ENCODE measurements at places on chromosomes 4 and X.

DNA sequence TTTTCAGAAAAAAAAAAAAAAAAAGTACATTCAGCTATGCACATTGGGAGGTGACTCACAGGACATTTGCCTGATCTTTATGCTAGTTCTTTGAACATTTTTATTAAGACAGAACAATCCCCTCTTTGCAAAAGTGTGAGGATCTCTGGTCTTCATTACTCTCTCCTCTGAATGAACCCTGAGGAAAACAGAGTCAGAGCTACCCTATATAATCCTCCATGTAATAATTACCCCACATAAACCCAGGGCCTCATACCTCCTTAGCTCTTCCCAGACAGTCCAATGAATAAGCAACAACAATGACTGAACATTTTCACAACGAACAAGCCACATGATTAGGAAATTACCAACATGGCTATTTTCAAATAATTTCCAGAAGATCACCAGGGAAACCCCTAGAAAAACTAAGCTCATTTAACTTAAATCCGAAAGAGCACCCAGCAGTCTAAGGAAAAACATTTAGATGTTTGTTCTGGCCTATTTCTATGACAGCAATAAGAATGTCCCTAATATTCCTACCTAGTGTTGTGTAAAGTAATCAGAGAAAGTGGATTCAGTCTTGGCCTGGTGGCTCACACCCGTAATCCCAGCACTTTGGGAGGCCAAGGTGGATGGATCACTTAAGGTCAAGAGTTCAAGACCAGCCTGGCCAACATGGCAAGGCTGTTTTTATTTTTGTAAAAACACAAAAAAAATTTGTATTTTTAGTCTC is 37.8 kb downstream of the TBC1D9 start:
- no peaks in the 10 kb centered on the region for H3K36me3 ChIP-seq
- no peak overlapping the region for H3K4me3 ChIP-seq
- no peaks in the 10 kb centered on the region for H3K27me3 ChIP-seq
- DNase-seq, result no peak

DNA sequence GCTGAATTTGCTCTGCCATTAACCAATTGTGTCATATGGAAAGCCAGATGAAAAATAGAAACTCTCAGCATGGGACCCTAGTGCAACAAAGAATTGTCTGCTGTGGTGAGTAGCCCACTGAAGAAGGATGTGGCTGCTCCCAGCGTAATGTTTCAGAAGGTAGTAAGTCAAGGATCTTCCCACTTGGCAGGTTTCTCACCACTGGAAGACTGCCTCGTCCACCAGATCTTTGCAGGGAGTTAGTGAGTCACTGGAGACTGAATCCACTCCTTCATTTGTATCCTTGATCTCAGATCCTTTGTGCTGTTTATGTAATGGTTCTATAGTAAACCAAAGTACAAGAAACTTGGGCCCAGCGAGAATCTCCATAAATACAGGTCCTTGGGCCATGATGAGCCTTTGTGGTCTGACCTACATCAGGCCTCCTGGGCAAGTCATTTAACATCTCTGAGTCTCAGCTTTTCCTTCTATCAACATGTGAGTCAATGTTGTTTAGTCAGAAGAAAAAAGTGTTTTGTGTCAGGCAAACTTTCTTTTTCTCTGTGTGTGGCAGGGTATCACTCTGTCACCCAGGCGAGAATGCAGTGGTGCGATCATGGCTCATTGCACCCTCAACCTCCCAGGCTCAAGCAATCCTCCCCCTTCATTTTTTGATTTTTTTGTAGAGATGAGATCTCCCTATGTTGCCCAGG is 78.0 kb upstream of the CCDC160 start:
- no peaks in the 10 kb centered on the region for H3K4me1 ChIP-seq
- no peak overlapping the region for H3K4me3 ChIP-seq
- H3K27me3 ChIP-seq, result no peaks in the 10 kb centered on the region
- H3K36me3 ChIP-seq, result no peaks in the 10 kb centered on the region
- no peak overlapping the region for H3K27ac ChIP-seq

DNA sequence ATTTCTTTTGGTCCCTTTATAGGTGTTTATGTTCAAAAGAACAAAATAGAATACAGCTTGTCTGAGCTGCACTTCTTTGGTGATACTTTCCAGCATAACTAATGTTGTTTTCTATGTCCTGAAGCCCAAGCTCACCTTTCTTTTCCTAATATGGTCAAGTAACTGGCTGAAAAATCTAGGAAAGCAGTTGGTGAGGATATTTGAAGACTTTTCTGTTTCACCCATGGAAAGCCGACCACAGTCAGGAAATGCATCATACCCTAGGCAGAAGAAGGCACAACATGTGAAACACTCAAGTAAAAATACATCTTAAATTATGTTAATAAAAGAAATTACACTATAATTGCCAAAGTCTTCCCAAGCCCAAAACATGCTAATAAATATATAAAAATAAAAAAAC is 337.0 kb downstream of the PDGFC start:
- H3K4me3 ChIP-seq, result no peak overlapping the region
- H3K27ac ChIP-seq, result no peak overlapping the region
- H3K4me1 ChIP-seq, result no peaks in the 10 kb centered on the region
- H3K27me3 ChIP-seq, result no peaks in the 10 kb centered on the region
- no peaks in the 10 kb centered on the region for H3K36me3 ChIP-seq

GRCh38 chrX:138711399-138712347 is at the start of gene FGF13:
Gene FGF13 (minus strand): TSS chrX:138711717. CDS start chrX:138711003, 714 bp downstream.
- no peak within 1 kb of the TSS for H3K4me3 ChIP-seq
- H3K27ac ChIP-seq, result no peak within 1 kb of the TSS
- H3K36me3 ChIP-seq, result 0 out of 3 replicates have a peak, but pooled peaks cover 10% of the 10 kb centered on the region

- no peaks in the 10 kb centered on the region for H3K36me3 ChIP-seq
- no peaks in the 10 kb centered on the region for H3K27me3 ChIP-seq
- H3K4me3 ChIP-seq, result no peak overlapping the region
- DNase-seq, result no peak
These were observed 31.2 kb downstream of the PDE5A start for GRCh38 chr4:119597377-119597776.

- no peak overlapping the region for H3K27ac ChIP-seq
- no peaks in the 10 kb centered on the region for H3K36me3 ChIP-seq
- DNase-seq, result no peak
- H3K27me3 ChIP-seq, result peaks cover 6% of the 10 kb centered on the region
These were observed 82.7 kb downstream of the SORCS2 start for GRCh38 chr4:7275067-7275466.

- no peak for DNase-seq
- H3K36me3 ChIP-seq, result no peaks in the 10 kb centered on the region
- no peak overlapping the region for H3K4me3 ChIP-seq
- H3K4me1 ChIP-seq, result no peaks in the 10 kb centered on the region
These were observed 8.6 kb upstream of the ZXDA start for GRCh38 chrX:57918750-57919436.

DNA sequence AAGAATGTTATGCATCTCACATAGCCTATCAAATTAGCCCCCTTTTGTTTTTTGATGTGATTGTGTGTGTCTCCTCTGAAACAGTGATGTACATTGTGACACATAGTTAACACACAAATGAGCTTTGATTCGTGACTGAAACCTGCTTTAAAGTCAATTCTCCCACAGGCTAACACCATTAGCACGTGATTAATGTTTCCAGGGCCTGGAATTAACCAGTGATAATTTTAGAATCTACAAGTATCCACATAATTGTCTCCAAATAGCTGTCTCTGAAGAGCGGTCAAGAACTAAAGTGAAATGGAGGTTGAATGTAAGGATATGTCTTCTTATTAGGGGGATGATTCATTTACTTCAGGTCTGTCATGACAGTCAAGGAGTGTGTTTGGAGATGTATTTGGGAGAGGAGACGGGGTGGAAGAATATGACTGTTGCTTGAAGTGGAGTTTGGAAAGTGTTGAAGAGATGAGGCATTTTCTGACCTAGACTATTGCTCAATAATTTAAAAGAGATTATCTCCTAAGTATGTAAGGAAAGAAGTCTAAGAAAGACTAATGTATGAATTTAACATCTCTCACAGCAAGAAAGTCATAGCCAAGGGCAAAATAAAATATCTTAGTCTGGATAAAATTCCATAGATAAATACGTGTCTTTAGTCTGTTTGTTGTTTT is 13.7 kb upstream of the RASGEF1B start:
- DNase-seq, result no peak
- no peaks in the 10 kb centered on the region for H3K27me3 ChIP-seq
- no peak overlapping the region for H3K27ac ChIP-seq

DNA sequence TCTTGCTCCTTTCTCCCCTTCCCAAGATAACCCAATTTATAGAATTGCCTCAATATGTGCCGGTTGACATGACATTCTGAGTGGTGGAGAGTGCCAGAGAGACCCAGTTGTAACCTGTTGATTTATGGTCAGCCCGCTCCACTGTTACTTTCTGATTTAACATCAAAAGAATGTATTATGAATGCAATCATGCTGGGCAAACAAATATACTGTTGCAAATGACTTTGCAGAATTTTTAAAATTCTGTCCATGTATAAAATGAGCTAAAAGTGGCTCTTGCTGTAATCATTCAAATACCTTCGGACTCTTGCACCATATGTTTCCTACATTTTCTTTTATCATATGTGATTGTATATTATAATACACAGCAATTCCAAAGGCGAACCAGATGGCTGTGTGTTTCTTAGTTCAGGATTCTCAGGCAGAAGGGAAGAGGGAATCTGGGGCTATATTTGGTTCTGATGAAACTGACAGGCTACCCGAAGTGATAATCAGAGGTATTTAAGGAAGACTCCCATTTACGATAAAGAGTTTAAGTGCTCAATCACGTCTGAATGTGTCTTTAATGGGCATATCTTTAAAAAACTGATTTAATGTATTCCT is 131.7 kb downstream of the CLCN4 start:
- H3K4me1 ChIP-seq, result no peaks in the 10 kb centered on the region
- no peak overlapping the region for H3K4me3 ChIP-seq
- no peak overlapping the region for H3K27ac ChIP-seq
- no peak for DNase-seq

GRCh38 chrX:122866532-122866931 is 317.5 kb upstream of the GRIA3 start:
- H3K4me1 ChIP-seq, result no peaks in the 10 kb centered on the region
- H3K27ac ChIP-seq, result no peak overlapping the region
- no peak overlapping the region for H3K4me3 ChIP-seq
- no peak for DNase-seq

DNA sequence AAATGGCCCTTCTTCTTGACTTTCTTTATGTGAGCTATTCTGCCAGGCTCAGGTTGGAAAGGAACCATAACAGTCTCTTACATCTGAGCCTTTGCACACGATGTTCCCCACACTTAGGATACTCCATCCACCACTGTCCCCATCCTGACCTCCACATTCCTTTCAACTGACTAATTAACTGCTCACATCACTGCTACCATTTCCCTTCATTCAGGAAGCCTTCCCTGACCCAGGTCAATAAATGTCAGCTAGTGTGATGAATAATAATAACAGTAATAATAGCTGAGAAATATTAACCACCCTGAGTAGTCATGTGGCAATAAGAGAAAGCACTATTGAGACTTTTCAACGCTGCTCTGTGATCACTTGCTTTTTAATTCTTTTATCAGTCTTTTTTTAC is 291.7 kb downstream of the KCNIP4 start:
- H3K27me3 ChIP-seq, result no peaks in the 10 kb centered on the region
- no peak overlapping the region for H3K27ac ChIP-seq
- DNase-seq, result no peak
- no peaks in the 10 kb centered on the region for H3K4me1 ChIP-seq

DNA sequence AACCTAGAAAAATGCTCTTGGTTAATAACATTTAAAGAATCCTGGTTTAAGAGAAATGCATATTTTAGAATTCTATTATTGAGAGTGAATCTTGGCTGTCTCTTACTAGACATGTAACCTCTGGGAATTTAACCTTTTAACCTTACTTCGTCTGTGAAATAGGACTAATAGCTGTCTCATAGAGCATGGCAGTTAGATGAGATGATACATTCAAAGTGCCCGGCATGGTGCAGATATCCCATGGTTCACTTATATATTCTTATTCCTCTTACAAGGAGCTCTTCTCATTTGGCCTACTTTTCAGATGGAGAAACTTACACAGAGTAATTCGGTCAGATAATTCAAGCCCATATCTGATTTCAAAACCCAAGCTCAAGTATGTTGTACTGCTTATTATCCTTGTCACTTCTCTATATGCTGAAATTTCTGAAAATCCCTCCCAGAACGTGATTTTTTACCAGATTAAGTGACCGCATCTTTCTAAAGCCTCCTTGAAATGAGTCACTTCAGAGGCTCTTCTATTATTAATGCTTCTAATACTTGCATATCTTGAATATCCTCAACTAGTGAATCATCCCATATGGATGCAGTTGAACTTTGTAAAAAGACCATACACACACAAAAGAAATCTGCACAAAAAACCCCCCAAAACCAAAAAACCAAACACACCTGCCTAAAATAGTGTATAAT is 4.9 kb downstream of the CDKN2AIP start:
- no peaks in the 10 kb centered on the region for H3K27me3 ChIP-seq
- H3K27ac ChIP-seq, result no peak overlapping the region
- peaks cover 5% of the 10 kb centered on the region for H3K4me1 ChIP-seq
- DNase-seq, result no peak
- no peak overlapping the region for H3K4me3 ChIP-seq

DNA sequence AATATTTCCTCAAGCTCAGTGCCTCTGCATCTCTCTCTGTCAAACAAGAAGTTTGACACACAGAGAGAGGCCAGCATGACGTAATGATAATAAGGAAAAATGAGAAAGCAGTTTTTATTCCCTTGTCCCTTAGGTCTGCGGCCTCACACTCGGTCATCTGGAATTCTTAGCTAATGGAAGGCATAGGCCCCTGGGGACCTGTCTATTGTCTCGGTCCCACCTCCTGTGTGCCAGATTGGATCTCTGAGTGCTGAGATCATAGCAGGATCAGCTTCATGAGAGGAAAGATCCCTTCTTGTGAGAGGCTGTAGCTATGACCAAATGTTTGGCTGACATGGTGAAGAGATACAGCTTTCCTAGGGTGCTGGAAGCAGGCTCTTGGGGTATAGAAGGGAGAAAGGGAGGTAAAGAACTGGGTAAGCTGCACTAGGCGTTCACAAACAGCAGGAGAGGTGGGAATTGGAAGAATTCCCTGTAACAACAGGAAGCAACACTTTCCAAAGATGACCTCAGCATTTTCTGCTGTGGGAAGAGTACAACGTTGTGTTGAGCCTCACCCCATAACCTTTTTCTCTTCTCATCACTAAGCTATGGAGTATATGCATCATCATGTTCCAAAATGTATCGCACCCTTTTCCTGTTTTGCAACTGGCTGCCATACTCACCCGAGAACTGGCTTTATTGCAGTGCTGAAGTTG is 20.2 kb downstream of the TMEM31 start:
- H3K27me3 ChIP-seq, result peaks cover 41% of the 10 kb centered on the region
- no peaks in the 10 kb centered on the region for H3K4me1 ChIP-seq
- H3K27ac ChIP-seq, result no peak overlapping the region
- H3K36me3 ChIP-seq, result no peaks in the 10 kb centered on the region
- H3K4me3 ChIP-seq, result no peak overlapping the region
- DNase-seq, result no peak

DNA sequence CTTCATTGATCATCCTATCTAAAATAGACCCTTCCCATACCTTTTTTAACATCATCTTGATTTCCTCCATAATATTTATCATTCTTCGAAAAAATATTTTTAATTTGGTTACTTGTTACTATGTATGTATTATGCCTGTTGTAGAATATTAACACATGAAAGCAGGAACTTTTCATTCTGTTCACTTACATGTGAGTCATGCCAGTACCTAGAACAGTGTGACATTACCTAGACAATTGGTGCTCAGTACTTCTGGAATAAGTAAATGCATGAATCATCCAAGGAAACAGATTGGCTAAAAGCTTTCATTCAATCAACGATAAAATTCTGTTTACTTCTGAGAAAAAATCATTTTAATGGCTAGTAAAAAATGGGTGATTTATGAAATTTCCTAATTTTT is 76.4 kb downstream of the CXXC4 start:
- H3K27ac ChIP-seq, result no peak overlapping the region
- no peaks in the 10 kb centered on the region for H3K27me3 ChIP-seq
- no peak for DNase-seq
- H3K36me3 ChIP-seq, result no peaks in the 10 kb centered on the region

GRCh38 chr4:94746746-94747145 is 11.0 kb upstream of the BMPR1B start:
- H3K27ac ChIP-seq, result no peak overlapping the region
- no peak for DNase-seq
- no peaks in the 10 kb centered on the region for H3K36me3 ChIP-seq
